ENCODE measurements at places on chromosomes 12 and 14.
A peak's percentile ranks its signal among the peaks of the same experiment; 100 is the strongest.

GRCh38 chr12:91896286-91897024 is 249.2 kb downstream of the BTG1 start:
- DNase-seq, result no peak

- DNase-seq, result no peak
Observed at GRCh38 chr12:30754383-30754749, 385 bp downstream of the CAPRIN2 start.

DNA sequence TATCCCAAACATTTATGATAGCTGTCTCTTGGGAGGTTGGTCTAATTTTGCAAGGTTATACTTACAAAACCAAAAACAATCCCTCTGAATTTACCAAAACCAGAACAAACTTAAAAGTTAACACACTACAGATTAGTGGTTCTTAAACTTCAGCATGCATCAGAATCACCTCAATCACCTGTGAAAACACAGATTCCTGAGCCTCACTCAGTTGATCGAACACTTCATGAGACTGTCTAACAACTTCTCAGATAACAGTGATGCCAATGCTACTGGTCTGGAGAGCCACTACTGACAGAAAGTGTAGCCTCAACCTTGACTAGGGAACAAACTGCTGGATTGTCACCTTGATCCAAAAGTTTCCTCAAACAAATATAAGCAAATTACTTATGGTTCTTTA is 44.2 kb downstream of the ATP2B1 start:
- no peak for DNase-seq

DNA sequence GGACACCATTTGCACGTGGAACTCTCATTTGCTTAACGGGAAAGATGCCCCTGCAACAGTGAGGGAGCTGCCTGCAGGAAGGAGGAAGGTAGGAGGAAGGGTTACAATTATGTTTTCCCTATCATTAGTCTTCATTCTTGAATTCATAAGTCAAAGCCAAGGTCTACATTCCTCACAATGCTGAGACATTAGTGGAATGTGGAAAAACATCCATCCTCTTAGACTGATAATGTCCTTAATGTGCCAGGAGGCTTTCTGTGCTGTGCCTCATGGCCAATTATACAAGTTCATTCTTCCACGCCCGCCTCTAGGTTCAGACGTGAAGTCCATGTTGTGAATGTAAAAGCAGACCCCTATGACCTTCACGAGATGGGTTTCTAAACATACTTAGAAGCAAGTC is 1212.4 kb upstream of the TMEM132C start:
- no peak for DNase-seq

DNA sequence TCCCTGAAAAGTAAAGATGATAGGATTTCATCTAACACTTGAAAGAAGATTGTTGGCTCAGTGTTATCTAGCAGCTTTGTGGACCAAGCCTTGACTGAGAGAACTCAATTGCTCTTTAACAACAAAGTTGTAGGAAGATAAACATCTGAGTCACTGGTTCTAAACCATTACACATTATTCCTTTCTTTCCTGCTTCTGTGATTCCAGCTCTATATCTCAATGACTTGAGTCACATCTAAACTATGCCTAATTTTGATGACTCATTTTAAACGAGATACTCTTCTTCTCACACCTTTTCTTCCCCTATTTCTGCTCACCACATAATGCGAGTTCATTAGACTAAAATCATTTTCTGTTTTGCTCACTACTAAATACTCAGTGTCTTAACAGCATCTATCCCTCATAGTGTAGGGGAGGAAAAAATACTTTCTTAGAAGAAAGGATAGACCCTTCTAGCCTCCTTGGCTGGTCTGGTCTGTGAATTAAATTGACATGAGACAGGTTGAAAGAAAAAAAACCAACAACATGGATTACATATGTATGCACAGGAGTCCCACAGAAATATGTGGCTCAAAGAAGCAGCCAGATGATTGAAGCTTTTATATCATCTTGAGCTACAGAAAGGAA is 201.4 kb downstream of the C12orf50 start:
- no peak for DNase-seq

DNA sequence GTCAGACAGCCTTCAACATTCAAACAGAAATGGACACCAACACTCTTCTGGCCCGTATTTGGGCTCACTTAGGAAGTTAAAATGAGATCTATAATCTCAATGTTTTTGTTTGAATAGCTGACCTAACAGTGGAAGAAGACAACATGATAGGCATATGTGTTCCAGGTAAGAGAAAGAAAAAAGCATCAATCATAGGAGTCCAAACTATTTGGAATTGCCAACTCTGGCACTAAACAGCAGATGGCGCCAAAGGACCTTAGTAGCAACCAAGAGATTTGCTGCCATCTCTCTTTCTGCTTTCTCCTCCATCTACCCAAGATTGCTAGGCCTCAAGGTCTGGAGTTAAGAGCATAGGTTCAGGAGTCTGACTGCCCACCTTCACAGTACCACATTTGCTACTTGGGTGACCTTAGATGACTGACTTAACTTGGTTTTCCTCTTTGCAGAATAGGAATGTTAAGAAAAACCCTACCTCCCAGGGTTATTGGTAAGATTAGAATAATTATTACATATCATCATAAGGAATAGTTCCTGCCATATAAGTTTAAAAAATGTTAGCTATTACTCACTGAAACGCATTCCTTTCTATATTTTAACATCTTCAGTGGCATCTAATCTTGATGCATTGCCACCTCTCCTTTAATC is 30.2 kb downstream of the PEX5 start:
- peak; percentile 48 for DNase-seq

DNA sequence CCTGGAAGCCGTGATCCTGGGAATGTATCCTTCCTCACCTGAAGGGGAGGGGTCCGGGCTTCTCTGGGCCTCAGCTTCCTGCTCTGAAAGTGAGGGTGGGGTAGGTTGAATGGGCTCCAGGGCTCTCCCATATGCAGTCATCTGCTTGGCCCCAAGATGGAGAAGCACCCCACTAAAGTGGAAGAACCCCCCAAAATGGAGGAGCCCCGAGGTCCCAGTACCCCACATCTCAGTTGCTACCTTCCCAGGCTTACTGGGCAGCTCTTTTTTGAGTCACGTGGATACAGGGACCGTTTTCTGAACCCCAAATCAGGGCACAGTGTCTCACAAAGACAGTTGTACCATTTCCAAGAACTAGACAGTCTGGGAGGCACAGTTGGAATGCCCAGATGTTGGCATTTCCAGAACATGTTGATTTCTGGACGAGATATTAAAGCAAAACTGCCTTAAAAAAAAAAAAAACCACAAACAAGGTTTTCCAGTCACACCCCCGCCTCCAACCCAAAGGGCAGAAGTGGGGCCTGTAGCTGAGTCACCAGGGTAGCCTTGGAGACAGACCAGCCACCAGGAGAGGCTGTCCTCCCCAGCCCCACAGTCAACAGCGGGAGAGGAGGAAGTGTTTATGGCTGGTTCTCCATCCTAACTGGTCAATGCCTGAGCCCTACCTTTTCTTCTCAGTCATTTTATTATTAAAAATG is 12.1 kb downstream of the VASH1 start:
- no peak for DNase-seq

DNA sequence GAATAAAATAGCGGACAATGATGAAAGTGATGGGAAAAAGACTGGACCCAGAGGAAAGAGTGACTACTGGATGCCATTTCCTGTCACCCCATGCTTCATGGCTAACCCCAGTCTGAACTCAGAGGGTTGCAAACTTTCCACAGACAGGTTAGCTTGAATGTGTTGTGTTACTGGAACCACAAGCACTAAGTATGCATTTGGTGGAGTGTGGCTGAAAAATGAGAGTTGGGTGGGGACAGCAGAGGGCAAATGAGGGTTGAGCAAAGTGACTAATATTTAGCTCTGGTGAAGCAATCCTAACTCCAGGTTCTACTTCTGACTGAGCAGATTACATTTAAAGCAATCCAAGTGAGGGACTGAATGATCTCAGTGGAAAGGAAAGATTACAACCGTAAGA is 1.6 kb downstream of the SLC16A7 start:
- peak; percentile 63 for DNase-seq

DNA sequence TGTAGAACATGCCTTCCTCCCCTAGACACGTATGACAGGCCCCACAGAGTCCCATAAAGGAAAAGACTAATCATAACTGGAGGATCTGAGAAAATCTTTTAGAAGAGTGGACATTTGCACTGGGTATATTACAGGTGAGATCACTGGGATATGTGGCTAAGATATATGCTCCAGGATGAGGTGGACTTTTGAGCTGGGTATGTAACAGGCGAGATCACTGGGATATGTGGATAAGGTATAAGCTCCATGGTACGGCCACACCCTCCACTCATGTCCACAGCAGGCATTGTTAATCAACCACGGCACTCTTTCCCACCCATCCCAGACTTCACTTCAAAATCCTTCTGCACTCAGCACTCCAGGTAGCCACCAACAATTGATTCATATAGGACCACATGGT is 34.1 kb downstream of the CLMN start:
- no peak for DNase-seq

DNA sequence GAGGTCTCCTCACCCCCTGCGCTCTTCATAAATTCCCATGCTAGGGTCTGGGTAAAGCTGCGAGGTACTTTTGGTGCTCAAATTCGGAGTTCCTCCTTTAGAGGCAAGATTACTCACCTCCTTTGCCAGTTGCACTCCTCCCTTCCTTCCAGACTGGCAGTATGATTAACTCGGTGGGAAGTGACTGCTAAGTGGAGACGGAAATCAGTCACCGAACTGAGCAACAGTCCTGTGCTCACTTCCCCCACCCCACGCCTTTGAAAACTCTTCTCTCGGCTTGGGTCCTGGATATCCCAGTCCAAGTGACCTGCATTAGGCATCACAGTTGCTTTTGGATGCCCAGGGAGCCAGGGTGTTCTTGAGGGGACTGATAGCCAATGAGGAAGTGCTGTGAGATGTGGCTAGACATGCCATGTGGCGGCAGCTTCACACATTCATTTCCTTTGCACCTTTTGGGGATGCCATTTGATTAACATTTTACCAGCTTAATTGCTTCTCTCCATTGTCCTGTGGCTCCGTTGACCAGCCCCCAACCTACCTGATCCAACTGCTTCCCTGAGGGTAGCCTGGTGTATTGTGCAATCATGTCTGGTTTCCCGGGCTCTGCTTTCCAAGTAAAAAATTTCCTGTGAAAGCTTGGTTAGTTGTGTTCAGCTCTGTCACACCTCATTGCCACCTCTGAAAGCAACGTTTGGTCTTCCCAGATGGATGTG is 840 bp downstream of the PNP start:
- DNase-seq, result peak; percentile 37

DNA sequence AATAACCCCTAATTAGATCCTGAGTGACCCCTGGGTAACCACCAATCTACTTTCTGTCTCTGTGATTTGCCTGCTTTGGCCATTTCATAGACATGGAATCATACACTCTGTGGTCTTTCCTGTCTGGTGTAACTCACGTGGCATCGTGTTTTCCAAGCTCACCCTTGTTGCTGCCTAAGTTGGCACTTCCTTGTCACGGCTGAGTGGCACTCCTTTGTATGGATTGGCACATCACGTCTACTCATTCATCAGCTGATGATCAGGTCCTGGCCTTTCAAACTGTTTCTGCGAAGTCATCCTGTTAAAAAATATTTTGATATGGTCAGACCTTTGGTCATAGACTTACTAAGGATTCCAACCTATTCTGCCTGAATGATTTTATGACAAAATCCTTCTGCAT is 87.7 kb downstream of the GLT1D1 start:
- no peak for DNase-seq

GRCh38 chr12:40123496-40123895 is 17.6 kb upstream of the SLC2A13 start:
- no peak for DNase-seq

DNA sequence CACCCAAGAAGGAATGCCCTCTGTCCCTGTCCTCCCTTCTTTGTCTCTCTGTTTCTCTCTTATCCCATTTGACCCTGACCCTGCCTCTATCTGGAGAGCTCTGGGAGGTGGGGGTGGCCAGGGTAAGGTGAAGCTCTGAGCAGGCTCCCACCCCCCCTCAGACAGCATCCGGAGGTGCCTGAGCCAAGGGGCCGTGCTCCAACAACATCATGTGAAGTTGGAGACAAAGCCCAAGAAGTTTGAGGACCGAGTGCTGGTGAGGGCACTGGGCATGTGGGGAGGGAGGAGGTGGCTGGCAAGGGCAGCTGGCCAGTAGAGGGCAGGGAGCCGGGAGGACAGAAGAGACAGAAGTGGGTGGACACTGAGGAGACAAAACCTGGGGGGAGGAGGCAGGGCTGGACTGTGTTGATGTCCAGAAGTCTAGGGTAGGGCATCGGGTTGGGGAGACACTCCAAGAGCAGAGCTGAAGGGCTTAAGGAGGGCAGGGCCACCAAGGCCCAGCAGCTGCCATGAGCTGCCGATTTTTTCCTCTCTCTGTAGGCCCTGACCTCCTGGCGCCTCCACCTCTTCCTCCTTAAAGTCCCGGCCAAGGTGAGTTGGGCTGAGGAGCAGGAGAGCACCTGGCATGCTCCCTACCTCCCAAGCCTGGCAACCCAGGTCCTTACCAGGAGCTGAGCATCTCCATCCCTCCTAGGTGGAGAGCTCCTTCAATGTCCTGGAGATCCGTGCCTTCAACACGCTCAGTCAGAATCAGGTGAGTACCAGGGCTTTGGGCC is 1.9 kb downstream of the CARMIL3 start:
- no peak for DNase-seq

DNA sequence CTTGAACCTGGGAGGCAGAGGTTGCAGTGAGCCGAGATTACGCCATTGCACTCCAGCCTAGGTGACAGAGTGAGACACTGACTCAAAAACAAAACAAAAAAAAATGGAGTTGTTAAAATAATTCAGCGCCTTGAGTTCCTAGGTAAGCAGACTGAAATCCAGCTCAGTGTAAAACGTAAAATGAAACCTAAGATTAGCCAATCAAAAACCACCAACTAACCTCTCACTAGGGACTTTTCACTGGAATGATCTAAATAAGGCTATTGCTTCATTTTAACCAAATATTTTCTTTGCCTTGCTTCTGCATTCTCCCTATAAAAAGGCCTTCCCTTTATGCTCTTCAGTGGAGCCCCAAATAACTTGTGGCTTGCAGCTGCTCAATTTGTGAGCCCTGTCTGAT is 91.6 kb upstream of the HIF1A start:
- no peak for DNase-seq

DNA sequence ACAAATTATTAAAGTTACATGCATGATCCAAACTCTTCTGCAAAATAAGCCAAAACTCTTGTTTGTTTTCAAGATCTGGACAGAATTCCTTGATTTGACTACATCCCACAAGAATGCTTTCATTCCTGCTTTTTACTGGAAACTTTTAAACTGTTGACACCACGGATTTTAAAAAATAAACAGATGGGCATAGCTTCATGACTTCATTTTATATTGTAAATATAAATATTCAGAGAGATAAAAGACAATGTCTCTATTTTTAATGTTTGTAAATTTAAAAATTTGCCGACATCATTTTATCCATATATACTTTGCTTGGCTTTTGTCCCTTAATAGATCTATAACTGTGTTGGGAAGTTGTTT is 134.3 kb upstream of the DCN start:
- DNase-seq, result no peak

DNA sequence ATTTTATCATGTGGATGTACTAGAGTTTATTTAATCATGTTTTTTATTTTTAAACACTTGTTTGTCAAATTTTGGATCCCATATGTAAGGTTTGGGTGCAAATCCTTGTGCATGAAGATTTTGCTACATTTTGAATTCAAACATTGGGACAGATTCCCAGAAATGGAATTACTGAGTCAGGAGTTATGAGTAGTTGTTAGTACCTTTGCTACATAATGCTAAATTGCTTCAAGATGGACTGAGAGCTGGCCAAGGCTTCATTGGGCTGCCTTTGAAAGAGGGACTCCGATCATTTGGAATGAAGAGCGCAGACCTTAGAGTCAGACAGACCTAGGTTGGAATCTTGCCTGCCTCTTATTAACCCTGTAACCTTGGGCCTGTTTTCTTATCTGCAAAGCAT is 154.9 kb upstream of the PWP1 start:
- DNase-seq, result no peak

GRCh38 chr12:6229224-6230218 is 29.3 kb downstream of the CD9 start:
- DNase-seq, result no peak

All from stimulated activated CD8-positive, alpha-beta memory T cell treated with anti-CD3 and anti-CD28 coated beads, Interleukin-15, amount 100 ng/mL, for 4 hours (primary cell).